ENCODE measurements at places on chromosomes 16 and 17.

DNA sequence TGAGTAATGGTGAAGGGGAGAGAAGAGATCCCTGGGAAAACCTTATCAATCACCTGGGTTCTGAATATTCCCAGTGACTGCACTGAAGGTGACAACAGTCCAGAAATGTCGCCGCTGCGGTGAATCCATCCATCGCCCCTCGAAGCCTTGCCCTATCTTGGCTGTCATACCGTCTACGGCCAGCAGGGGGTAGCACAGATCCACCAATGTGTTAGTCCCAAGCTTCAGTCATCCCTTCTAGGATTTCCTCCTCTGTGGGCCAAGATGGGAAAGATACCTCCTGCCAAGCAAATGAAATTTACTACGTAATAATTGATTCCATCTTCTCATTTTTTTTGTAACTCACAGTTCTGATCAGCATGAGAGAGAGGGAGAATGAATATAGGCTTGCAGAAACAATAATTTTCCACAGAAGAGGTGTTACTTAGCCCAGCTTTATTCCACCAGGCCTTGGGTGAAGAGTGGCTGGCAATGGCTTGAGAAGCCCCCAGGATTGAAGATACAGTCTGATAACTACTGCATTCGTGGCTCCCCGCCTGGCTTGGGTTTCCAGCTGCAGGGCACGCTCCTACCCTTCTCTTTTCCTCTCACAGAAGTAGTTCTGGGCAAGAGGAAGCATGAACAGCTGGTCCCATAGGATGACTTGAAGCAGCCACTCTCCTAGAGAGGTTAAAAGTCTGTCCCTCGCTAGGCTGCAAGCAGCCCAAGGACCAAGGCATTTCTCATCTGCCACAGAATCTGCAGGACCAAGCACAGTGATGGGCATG lies 2.6 kb upstream of the FMNL1 start:
- peak; percentile 74 for DNase-seq

DNA sequence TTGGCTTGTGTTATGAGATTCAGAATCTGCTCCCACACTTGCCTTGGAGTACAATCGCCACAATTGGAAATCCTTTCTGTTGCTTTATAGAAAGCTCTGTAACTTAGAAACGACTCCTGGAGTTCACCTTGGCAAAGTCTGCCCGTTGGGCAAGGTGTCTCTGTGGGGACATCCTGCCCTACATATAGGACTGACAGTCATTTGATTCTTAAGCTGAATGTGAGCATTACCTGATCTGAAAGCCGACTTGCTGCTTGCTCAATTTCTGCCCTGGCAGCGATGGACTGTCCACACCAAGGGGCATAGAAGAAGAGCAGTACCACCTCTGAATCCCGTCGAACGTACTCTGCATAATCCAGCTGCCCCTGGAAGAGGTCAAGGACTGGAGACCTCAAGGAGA lies 6.9 kb downstream of the TXNDC11 start:
- DNase-seq: no peak

- no peak for DNase-seq
Observed at GRCh38 chr17:74307984-74308773, 17.8 kb upstream of the KIF19 start.

GRCh38 chr17:72535346-72535745 lies 414.5 kb downstream of the SOX9 start:
- no peak for DNase-seq

DNA sequence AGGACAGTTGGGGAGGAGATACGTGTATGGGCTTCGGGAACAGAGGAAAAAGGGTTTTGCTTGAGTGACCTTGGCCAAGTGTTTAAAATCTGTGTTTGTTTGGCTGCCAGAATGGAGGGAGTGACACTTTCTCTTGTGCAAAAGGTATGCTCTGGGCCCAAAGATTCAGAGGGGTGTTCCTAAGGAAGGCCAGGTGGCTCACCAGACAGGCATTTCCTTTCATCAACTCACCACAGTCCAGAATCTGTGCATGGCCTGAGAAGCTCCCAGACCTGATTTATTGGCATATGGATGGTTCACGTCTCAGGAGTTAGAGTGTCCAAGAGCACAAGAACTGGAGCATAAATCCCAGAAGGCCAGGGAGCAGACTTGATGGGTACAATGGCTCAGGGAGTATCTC lies 53.4 kb upstream of the NLK start:
- no peak for DNase-seq

GRCh38 chr16:66337463-66338188 lies 28.9 kb upstream of the CDH5 start:
- DNase-seq: no peak

DNA sequence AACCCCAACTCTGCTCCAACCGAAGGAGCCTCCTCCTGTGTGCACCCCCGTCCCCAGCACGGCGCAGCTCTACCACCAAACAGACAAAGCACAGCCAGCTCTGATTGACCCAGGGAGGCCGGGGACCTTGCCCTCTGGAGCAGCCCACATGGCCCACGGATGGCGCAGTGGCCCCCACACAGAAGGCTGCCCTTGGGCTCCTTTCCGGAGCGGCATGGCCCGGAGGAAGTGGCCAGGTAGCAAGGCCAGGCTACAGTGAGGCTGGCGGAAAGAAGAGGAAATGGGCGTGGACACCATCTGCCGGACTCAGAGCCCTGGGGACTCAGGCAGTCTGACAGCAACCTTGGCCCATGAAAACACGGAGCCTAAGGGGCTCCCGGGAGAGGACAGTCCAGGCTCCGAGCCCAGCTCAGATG lies 19.9 kb upstream of the ZC3H18 start:
- DNase-seq: no peak

DNA sequence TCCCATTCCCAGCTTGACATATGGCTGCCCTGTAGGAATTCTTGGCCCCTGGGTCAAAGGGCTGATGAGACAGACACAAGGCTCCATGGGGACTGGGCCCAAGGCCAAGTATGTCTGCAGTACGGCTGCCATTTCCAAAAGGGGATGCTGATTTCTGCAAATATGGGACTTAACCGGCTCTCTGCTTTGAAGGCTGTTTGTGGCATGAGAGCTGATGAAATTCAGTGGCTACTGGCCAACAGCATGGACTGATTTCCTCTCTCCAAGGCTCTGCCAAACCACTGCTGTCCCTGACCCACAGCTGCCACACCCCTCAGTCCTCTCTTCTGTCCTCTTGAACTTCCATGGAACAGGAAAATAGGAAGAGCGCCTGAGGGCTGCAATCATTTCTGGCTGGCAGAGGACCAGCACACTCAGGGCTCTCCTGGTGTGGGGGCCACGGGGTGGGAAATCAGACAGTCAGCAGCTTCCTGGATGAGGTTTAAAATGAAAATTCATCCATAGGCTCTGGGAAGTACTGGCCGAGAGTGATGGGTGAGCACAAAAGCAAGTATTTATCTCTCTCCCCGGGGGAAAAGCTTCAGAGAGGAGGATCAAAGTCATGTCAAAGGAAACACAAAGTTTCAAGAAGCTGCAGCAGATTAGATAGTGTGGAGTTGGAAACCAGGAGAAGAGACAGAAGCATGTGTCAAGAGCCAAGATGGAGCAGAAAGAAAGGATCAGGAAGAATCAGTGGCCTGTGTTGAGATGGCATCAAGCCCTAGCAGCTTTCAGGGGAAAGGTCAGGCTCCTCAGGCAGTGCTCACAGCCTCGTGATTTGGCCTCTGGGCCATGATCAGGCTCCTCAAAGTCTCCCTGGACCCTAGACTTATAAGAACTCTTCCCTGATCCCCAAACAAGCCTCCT lies 64.1 kb upstream of the SREBF1 start:
- peak; percentile 34 for DNase-seq

DNA sequence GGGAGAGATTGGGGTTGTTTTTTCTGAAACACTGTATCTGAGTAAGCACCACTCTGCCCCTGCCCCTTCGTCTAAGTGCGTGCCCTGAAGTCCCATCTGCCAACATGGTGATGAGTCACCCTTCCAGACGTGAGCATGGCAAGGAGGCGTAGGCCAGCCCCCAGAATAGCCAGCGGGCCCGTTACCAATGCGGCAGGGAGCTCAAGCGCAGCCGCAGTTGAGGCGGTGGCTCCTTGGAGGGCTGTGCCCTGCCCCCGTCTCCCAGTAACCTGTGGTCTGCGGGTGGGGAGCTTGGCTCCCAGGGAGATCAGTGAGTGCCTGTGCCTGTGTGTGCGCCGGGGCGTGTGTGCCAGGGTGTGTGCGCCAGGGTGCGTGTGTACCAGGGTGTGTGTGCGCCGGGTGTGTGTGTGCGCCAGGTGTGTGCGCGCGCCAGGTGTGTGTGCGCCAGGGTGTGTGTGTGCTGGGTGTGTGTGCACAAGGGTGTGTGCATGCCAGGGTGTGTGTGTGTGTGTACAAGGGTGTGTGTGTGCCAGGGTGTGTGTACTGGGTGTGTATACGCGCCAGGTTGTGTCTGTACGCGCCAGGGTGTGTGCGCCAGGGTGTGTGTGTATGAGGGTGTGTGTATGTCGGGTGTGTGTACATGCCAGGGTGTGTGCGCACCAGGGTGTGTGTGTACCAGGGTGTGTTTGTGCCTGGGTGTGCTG lies 98.6 kb upstream of the CHMP6 start:
- DNase-seq: no peak

DNA sequence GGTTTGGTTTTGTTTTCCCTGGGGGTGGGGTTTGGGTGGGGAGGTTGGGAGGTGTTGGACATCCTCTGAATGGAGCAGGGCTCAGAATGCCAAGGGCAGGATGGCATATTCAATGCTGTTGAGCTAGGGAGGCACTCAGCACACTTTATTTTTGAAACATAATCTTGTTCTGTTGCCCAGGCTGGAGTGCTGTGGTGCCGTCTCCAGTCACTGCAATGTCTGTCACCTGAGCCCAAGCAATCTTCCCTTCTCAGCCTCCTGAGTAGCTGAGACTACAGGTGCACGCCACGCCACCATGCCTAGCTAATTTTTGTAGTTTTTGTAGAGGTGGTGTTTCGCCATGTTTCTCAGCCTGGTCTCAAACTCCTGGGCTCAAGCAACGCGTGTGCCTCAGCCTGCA lies 186.1 kb downstream of the RPTOR start:
- no peak for DNase-seq

GRCh38 chr17:55986817-55987216 lies 166.5 kb upstream of the ANKFN1 start:
- no peak for DNase-seq

DNA sequence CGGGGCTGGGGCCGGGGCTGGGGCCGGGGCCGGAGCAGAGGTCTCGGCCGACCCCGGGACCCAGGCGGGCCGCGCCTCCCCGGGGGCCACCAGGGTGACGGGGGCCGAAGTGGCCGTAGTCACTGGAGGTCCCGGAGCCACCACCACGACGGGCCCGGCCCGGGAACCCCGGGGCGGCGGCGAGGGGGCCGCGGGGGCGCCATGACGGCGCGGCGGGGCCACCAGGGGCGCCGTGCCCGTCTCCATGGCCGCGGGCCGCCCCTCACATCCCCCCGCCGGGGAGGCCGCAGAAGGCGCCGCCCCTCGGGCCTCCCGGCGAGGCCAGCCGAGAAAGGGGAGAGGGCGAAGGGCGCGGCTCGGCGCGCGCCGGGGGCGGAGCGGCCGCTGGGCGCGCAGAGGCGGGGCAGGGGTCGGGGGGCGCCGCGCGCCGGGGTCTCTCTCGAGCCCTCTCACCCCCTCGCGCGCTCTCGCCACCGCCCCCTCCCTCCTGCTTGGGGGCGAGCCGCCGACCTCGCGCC lies 297 bp downstream of the TBC1D10B start:
- DNase-seq: no peak

DNA sequence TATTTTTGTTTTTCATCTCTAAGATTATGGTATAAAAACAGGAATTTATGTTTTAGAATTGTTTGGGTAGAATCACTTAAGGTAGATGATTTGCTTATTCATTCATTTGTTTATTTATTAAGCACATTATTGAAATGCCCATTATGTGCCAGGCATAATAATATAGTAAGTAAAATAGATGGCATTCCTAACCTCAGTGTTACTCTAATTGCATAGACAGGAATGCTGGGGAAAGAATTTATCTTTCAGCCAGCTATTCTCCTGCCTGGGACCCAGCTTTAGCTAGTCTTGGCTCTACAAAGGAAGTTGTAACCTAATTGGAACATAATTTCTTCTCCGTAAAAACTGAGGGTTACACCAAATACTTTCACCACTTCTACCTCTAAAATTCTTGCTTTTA lies 44.6 kb downstream of the NFAT5 start:
- no peak for DNase-seq

DNA sequence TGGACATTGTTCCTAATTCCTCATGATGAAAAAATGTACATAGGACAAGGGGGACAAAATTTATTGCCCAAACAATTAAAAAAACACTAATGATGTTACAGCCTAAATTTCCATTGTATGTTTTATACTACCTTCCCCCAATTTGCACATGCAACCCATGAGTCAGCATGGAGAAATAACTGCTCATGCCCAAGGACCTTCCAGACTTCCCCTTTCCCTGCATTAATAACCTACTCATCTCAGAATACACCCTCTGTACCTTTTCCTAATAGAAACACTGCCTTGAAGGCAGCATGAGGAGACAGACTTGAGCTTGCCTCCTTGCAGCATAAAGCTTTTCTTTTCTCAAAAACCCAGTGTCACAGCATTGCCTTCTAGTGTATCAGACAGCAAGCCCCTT lies 2402.8 kb downstream of the TP53TG3F start:
- DNase-seq: no peak

DNA sequence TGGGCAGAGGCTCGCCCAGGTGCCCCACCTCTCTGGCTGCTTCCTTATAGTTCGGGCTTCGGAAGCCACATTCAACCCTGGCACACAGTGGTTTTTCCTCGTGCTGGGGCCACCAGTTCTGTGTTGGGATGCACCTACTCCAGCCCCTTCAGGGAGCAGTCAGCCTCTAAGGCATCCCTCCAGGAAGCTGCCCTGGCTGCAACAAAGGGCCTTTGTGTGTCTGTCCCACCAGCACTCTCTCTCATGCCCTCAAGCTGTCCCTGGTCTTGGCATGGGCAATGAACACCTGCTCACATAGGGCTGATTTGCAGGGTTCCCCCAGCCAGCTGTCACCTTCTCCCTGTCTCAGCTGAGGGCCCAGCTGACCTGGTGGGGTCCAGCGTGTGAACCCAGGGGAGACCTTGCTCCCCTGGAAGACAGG lies 754 bp upstream of the NOXO1 start:
- DNase-seq: peak; percentile 41

DNA sequence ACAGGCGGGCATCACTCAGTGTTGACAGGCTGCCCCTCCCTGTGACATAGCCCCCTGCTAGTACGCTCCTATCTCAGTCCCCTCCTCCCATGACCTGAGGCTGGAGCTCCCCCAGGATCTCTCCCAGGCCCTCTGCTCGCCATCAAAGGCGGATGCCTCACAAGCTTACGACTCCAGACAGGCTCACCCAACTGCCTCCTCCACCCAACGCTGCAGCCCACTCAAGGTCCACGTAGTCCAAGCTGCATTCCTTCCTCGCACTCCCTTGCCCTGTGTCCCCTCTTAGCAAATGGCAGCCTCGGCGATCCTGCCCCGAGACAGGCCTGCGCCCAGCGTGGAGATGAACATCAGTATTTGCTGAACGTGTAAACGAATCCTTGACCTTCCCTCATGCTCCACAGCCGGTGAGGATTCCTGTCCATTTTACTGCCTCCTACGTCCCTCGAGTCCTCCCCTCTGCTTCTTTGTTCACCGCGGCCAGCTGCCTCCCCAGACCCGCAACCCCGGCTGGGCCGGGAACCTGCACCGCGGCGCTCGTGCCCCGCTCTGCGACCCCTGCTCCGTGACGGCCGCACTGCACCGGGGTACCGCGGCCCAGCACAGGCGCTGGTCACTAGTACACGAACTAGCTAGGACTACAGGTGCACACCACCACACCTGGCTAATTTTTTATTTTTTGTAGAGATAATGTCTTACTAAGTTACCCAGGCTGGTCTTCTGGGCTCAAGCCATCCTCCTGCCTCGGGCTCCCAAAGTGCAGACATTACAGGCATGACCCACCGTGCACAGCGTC lies 838 bp upstream of the TMEM97 start:
- no peak for DNase-seq

GRCh38 chr16:17395849-17396480 lies 74.8 kb downstream of the XYLT1 start:
- DNase-seq: no peak
